ENCODE measurements at places on chromosomes 3 and 15.

DNA sequence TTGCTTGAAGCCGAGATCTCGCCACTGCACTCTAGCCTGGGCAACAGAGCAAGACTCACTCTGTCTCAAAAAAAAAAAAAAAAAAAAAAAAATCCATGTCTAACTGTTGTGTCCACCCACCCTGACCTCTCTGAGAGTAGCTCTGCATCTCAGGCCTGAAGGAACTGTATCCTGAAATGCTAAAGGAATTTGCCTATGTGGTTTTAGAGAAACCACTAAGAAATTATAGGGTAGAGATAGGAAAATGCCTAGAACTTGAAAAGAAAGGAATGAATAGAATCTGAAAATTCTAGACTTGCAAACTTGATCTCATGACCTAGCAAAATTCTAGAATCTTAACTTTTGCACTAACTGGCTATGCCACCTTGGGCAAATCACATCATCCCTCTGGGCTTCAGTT is 217.5 kb upstream of the ROPN1 start:
- DNase-seq, result no peak

DNA sequence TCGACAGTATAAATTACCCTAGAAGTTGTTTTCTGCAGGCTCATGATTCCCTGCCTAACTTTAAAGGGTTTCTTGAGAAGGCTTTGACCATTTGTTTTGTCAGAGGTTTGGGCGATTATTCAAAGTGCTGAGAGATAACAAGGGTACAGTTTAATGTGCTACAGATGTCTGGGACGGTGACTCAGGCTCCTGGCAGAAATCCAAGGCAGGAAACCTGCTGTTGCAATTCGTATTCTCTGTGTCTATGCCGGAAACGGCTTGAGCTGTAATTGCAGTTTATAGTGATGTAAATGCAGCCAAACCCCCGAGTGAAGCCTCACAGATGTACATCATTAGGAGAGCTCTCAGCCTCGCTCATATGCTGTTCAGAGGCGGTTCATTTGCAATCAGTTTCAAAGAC is 65.6 kb downstream of the SYNPR start:
- DNase-seq, result no peak

GRCh38 chr15:59236394-59236793 is 29.8 kb downstream of the LDHAL6B start:
- no peak for DNase-seq

GRCh38 chr3:149653564-149653963 is 4.3 kb downstream of the WWTR1 start:
- DNase-seq, result no peak

DNA sequence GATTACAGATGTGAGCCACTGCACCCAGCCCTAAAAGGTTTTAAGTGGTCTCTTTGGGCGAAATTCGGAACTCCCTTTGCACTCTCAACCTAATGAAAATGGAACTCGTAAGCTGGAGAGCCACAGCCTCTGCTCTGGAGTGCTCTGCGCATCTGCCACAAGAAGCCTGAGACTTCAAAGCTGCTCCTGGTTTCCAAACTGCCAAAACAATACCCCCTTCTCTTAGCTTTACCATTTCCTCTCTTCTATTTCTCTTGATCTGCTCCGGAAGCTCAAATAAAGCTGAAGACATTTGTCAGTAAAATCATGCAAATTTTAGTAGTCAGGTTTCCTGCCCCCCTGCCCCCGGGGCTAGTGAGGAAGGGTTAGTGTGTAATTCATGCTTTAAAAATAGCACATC is 312.7 kb downstream of the MFSD1 start:
- DNase-seq, result no peak

DNA sequence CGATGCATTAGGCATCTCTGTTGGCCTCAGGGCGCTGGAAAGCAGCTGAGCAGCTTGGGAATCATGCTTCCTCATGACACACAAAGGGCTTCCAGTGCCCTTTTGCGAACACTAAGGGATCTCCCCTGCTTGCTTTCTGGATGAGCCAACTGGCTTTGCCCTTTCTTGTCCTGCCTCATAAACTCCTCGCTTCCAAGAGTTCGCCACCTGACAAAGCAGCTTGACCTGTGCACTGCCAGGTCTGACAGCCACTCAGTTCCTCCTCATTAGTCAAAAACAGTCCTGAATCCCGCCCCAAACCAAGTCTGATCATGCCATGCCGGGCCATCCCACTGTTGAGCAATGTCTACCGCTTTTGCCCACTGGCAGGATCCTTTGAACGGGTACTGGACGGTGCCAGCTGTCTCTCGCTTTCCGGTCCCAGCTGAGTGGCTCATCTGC is 265.4 kb upstream of the LYSMD4 start:
- no peak for DNase-seq

- no peak for DNase-seq
These were observed 436.4 kb downstream of the NAALADL2 start for GRCh38 chr3:175295248-175296130.

GRCh38 chr3:57048728-57049127 is 11.7 kb upstream of the SPATA12 start:
- DNase-seq, result no peak

GRCh38 chr15:25838871-25839195 is 24.3 kb downstream of the ATP10A start:
- DNase-seq, result no peak

- no peak for DNase-seq
These were observed 24.4 kb upstream of the PLA2G4E start for GRCh38 chr15:42045211-42045615.

GRCh38 chr3:41198526-41198925 is 779 bp upstream of the CTNNB1 start:
- DNase-seq, result no peak

GRCh38 chr3:189202583-189202982 is 30.8 kb downstream of the TPRG1 start:
- DNase-seq, result no peak

GRCh38 chr3:196208942-196209695 is 2.1 kb downstream of the ZDHHC19 start:
- DNase-seq, result no peak

DNA sequence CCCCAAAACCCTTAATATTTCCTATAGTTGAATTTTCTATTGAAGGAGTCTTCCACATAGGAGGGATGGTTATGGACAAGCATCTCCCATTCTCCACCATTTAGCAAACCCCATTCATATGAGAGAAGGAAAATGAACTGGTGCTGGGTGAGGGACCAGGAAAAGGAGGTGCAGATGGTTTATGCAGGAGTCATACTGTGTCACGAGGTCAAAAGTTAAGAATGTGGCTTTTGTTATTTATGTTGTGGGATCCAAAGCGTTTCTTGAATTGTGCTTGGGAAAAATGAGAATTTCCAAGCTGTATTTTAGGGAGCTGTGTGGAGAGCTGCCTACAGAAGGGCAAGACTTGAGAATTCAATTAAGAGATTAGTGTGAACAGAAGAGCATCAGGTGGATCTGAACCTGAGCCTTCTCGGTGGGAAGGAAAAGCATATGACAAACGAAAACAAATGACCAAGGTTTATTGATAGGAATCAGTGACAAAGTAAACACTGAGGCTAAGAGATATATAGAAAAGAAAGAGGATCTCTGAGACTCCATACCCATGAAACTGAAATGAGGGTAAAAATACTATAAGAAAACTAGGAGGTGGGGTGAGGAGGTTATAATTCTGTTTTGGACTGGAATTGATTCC is 473.3 kb upstream of the NR2F2 start:
- no peak for DNase-seq

DNA sequence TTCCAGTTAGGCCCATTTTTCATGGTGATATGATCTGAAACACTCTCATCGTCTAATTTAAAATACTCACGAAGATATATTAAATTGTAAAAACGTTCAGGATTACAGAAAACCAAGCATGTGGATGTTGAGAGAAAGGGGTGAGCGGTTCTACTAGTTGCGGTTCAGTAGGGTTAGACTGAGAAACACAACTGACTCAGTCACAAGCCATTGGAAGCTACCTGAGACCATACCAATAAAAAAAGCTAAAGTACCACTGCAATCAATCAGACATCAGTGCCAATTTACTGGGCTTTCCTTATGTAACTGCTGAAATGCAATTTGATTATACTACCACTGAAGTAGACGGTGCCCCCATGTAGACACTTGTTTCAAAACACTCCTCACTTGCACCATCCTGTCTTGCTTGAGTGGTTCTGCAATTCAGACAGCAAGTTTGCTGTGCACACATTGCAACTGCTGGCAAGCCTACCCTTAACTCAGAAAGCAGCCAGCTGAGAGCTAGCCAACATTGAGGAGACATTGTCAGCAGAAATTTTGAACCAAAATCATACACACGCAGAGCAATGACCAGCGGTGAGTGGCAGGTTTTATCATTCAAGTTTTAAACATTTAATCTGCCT is 368.7 kb upstream of the ARHGEF26 start:
- no peak for DNase-seq

GRCh38 chr3:98718730-98719129 is 44.4 kb upstream of the ST3GAL6 start:
- DNase-seq, result no peak

- no peak for DNase-seq
These were observed 46.8 kb downstream of the LSM3 start for GRCh38 chr3:14225421-14225820.

DNA sequence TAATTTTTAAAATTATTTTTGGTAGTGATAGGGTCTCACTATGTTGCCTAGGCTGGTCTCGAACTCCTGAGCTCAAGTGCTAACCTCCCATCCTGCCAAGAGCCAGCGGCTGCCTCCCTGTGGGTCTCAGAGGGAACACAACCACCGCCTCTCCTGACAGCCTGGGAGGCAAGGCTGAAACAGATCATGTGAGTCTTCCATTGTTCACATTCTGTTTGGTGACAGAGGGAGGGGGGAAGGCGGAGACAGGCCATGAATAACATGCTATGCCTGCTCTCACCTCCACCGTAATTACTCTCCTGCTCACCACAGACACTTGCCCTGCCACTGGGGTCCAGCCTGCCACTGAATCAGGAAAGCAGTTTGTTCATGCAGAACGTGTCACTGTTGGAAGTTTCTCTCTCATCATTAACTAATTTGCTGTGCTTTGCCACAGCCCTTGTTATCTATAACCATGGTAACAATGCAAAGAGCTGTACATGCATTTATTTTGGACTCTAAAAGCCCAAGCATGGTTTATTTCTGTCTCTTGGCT is 78.4 kb upstream of the RASGRF1 start:
- DNase-seq, result no peak

- no peak for DNase-seq
These were observed 459.6 kb downstream of the SHQ1 start for GRCh38 chr3:72388644-72389043.

DNA sequence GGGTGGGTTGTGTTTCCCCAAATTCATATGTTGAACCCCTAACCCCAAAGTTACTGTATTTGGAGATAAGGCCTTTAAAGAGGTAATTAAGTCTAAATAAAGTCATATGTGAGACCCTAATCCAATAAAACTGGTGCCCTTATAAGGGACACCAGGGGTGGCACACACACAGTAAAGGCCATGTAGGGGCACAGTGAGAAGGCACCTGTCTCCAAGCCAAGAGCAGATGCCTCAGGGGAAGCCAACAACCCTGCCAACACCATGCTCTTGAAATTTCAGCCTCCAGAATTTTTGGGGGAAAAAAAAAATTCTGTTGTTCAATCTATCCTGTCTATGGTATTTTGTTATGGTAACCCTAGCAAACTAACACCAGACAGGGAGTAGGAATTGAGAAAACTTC is 1.5 kb upstream of the GMNC start:
- no peak for DNase-seq

- no peak for DNase-seq
These were observed 11.0 kb downstream of the ISL2 start for GRCh38 chr15:76347482-76348055.

- DNase-seq, result no peak
These were observed 21.9 kb upstream of the EHD4 start for GRCh38 chr15:41994171-41994650.

GRCh38 chr15:60751985-60752952 is 273.3 kb upstream of the ICE2 start:
- DNase-seq, result no peak

GRCh38 chr15:63191895-63192618 is 2.7 kb downstream of the RAB8B start:
- peak; percentile 23 for DNase-seq

GRCh38 chr3:185741586-185741985 is 83.3 kb downstream of the IGF2BP2 start:
- no peak for DNase-seq

DNA sequence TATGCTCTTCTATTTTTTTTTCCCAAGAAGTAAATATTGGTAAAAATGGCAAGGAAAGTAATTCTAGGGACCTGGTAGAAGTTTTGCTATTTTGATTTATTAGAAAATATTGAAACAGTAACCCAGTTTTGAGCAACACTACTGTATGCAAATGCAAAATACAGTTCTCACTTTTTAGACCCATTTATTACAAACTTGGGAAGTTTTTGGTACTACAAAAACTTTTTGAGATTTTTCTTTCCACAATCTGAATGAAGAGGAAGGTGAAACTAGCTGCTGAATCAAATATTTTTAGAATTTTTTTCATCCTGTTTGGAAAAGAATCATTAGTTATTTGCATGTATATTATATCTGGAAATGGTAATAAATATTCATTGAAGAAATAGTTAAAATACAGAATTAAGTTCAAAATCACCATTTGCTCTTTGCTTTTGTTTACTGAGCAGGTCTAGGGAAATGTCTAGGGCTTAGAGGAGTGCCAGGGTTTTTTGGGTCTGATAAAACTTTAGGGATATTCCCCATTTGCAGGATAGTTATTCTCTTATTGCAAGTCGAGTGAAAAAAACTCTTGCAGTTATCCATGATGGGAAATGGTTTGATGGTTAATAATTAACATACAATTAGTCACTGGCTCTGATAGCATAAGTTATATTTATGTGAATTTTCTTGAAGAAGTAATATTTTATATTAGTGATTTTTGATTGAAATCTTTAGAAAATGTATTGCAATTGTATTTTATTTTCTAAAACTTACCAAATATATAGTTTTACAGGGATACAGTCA is 47.0 kb downstream of the TCF12 start:
- DNase-seq, result no peak

DNA sequence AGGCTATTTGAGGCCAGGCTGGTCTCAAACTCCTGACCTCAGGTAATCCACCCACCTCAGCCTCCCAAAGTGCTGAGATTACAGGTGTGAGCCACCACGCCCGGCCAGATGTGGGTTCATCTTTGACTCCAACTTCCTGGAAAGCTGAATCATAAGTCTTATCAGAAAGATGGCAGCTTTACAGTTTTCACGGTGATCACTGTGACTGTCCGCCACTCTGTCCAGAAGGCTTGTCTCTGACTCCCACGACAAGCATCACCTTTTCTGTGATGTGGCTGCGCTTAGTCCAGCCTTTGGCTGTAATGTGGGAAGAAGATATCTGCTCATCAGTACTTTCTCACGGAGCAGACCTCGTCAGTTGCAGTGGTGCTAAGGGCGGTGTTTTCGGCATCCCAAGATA is 527.7 kb downstream of the GABRG3 start:
- no peak for DNase-seq

DNA sequence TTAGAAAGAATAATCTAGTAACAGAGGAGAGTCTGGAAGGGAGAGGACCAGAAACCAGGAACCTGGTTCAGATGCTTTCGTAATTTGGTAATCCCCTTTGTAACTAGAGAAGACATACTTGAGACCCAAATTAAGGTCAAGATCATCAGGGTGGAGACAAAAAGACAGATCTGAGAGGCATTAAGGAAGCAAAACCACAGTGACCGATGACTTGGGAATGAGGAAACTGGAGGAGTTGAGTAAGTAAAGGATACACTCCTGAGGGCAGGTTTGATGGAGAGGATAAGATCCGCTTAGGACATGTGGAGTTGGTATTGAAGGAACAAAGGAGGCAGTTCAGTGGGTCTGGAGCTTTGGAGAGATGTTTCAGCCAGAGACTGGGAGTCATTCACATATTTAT is 23.6 kb upstream of the BCL2A1 start:
- no peak for DNase-seq

All from activated T-cell treated with anti-CD3 and anti-CD28 coated beads for 4 hours (primary cell).